ENCODE measurements at places on chromosomes 4 and X.

DNA sequence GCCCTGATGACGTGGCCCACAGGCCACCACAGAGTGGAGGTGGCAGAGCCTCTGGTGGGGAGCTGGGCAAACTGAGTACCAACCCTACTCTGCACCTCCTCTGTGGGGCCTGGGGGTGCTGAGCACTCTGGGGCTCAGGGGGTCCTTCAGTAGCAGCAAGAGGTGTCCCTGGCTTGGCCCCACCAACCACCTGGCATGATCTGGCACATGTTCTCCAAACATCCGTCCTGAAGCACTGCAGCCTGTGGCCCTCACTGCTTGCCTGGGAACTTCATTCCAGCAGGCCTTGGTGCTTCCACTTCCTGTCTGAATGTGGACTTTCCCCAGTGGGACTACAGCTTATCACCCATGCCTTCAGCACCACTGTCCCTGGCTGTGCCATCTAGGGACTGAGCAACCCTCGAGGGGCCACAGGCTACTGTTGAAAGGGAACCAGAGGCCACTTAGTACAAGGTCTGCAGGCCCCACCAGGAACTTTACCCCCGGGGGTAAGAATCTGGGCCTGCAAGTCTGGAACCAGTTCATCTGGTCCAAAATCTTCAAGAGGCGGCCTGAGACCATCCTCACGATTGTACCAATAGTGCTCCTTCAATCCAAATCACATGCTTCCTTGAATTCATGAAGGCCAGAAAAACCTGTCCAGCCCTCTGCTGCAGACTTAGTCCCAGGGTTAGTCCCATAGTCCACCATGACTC, 13.2 kb downstream of the TNIP2 start:
- no peak for DNase-seq

DNA sequence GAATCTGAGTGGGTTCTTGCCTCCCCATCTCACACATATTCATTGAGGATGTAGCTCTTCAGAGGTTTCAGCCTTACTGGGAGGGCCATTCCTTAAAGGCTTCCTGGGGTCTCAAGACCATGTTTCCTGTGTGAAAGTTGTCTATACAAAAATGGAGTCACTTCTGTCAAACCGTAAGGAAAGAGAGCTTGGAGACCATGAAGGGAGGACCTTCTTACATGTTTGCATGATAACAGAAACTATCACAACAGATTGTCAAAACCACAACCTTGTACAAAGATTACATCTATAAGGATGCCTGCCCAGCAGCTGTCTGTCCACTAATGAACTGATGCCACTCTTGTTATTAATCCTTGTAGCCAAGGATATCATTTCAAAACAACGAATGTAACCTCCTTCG, 139.3 kb downstream of the PDE5A start:
- no peak for DNase-seq

- DNase-seq: no peak
These were observed 566.2 kb downstream of the DACH2 start for GRCh38 chrX:86714441-86714840.

- peak; percentile 20 for DNase-seq
These were observed 34.4 kb downstream of the HPF1 start for GRCh38 chr4:169723207-169723965.

- no peak for DNase-seq
These were observed 21.3 kb downstream of the MTNR1A start for GRCh38 chr4:186534056-186534455.

GRCh38 chr4:76886848-76887441, 11.0 kb downstream of the SOWAHB start:
- DNase-seq: no peak

- DNase-seq: no peak
These were observed 4.2 kb upstream of the NOCT start for GRCh38 chr4:139011225-139011950.

DNA sequence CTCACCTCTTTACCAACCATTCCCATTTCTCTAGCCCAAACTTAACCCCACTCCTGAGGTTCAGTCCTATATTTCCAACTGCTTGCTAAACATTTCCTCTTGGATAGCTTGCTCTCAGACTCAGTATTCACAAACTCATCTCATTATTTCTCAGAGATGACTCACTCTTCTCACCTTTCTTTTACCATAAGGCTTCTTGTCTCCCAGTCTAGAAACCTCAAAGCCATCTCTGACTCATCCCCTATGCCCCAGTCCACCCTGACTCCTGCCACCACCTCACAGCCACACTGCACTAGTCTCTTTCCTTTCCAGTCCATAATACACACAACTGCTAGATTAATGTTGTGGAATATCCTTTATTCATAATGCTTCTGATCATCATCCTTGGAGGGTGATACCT, 4.8 kb downstream of the FRMPD3 start:
- DNase-seq: peak; percentile 55

GRCh38 chrX:143536176-143536575, 18.9 kb upstream of the SPANXN3 start:
- DNase-seq: no peak

DNA sequence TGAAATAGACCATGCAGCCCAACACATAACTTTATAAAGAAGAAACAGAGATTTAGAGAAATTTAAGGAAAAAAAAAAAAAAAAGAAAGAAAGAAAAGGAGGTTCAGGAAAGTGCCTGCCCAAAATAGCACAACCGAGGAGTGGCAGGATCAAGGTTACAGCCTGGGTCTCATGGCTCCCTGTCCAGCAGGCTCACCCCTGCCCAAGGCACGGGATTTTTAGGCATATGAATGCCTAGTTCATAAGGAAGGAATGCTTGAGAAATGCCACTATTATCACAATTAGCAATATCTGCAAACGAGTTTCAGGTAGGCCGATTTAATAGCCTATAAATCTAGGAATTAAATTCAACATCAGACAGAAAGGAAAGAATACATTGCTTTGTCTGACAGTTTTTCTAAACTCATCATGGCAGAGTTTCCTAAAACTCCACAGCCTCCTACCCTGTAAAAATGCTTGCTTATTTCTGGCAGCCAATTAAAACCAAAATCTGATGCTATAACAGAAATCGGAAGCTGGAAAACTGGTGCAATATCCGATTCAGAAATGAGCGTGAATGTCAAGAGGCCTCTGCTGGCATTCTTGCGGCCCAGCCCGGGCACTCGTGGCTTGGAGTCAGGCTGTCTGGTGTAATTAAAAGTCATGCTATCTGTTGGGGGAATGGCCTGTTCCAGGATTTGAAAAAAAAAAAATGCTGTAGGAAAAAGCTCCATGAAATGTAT, 63.5 kb downstream of the GEMIN8 start:
- DNase-seq: no peak

DNA sequence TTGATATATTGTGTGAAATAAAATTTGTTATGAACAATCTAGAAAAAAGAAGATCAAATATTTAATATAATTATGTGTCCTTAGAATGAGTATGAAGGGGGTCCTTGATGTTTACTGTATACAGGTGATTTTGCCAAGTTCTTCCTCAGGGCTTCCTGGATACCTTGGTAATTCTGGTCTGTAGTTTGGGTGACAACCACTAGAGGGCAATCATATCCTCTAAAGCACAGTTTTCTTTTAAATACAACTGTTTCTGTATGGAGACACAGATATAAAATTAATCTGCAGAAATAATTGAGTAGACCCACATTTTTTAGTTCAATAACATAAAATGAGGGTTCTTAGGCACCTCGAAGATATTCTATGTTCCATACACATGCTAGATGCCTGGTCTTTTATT, 157.7 kb downstream of the SPANXN1 start:
- peak; percentile 14 for DNase-seq

DNA sequence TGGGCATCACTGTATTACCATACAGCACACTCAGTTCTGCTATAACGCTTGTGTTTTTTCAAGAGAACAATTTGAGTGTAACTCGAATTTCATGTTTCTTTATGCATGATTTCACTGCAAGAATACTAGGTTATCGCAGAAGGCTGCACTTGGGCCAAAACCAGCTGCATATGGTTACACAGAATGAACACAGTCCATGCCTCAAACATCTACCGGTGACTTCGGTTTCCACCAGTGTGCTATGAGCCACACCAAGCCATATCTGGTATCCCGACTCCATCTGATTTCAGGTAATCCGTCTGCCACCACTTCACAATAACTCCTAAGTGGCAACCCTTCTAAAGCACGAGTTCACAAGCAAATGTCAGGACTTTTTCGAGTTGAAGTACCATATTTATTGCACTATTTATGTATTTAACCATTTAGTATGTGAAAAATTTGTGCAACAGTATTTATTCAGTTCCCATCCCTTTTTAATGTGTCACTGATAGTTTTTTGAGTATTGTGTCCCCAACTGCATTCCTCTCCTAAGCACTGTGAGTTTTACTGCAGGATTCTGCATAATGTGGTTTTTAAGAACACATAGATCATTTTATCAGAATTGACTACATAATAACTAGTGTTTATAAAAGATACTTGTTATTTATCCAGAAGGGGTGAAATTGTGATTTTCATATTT, 111.8 kb downstream of the APBB2 start:
- DNase-seq: no peak

DNA sequence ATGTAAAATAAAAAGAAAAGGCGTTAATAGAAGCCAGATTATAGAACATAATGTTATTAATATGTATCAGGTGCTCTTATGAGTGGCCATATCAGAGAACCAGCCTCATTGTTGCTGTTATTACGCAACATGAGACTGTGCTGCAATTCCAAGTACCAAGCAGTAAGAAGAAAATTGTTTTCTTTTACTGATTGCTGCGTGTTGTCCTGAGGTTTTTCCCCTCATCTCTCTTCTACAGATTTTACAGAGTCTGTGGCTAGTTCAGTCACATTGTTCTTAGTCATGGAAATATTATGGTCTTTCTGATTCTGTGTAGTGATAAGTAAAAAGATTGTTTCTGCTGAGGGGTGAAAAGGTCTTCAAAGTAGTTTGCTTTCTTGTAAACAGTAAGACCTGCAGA, 55.9 kb downstream of the NPNT start:
- DNase-seq: no peak

- DNase-seq: no peak
These were observed 189.3 kb downstream of the DHRSX start for GRCh38 chrX:2311501-2311900.

- peak; percentile 58 for DNase-seq
These were observed 33.9 kb downstream of the CASK start for GRCh38 chrX:41889317-41890025.

- DNase-seq: peak; percentile 53
These were observed 37.2 kb downstream of the GUCY1B1 start for GRCh38 chr4:155795991-155796390.

GRCh38 chr4:92231511-92231910, 72.3 kb upstream of the GRID2 start:
- no peak for DNase-seq

DNA sequence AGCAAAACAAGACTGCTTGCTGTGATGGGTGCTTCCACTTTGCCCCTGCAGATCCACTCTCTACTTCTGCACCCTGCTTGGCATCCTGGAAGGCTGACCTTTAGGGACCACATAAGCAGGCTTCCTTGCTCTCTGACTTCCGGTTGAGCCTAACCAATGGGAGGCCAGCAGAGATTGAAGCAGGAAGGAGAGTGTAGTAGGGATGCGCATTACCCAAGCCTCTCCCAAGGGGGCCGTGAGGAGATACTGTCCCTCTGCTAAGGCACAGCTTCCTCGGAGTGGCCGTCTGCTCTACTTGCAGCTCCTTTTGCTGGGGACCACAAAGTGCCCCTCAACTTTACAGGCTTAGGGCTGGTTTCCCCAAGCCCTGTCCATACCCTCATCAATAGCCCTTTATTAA, 624.3 kb upstream of the TENM3 start:
- no peak for DNase-seq

GRCh38 chrX:77453190-77453589, 6.0 kb downstream of the FGF16 start:
- no peak for DNase-seq

DNA sequence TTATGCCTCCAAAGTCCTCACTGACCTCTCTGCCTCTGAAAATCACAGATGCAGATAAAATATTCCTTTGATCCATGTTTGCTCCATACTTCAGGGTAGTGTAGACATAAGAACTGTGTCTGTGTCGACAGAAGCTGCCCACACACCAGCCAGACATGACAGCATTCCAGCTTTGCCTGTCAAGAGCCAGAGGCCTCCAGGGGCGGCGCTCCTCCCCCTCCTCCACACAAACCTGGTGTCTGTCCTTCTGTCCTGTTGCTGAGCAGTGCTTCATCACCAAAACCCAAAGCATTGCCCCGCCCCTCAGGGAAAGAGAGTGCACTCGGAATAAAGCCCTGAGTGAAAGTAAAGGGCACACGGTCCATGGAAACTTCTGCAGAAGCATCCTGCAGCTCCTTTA, 379.4 kb downstream of the FBXW7 start:
- no peak for DNase-seq

DNA sequence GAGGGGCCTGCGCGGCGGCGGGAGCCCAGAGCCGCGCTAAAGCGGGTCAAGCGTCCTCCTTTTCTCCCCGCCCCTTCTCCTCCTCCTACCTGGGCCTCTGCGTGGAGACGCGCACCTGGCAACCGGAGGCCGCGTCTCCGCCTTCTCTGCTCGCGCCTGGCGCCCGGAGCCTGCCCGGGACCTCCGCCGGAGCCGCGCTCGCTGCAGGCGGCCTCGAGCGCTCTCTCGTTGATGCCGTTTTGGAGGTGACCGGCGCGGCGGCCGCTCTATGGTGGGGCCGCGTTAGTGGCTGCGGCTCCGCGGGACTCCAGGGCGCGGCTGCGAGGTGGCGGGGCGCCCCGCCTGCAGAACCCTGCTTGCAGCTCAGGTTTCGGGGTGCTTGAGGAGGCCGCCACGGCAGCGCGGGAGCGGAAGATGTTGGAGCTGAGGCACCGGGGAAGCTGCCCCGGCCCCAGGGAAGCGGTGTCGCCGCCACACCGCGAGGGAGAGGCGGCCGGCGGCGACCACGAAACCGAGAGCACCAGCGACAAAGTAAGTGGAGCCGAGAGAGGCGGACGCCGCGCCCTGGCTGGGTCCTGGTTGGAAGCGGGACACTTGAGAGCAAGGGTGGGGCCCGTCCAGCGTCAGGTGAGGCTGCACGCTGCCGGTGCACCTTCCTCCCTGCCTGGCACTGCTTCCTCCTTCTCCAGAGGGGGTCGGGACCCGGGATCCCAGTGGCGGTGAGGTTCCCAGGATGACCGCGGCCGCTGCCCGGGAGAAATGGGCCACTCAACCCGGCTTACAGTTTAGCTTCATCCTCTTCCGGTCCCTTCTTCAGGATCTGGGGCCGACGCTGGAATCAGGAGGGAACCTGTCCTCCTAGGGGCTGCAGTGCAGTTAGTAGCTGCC, at the start of gene CDS1:
Gene CDS1, plus strand, starts transcription at position 140 of the 888 bp plus-strand sequence. Its CDS starts 275 bp downstream, at position 415.
- DNase-seq: peak; percentile 18

GRCh38 chrX:38045538-38046096, 39.3 kb downstream of the SYTL5 start:
- DNase-seq: no peak

All from ELR (cell line).